ENCODE measurements at places on chromosomes 2 and 18.

- ATAC-seq: no peak
These were observed 242.9 kb upstream of the ID2 start for GRCh38 chr2:8438996-8439395.

- ATAC-seq: no peak
These were observed 27.6 kb downstream of the PAX8 start for GRCh38 chr2:113251118-113251517.

GRCh38 chr2:213157242-213157641 is 5.8 kb upstream of the IKZF2 start:
- ATAC-seq: peak; percentile 96

DNA sequence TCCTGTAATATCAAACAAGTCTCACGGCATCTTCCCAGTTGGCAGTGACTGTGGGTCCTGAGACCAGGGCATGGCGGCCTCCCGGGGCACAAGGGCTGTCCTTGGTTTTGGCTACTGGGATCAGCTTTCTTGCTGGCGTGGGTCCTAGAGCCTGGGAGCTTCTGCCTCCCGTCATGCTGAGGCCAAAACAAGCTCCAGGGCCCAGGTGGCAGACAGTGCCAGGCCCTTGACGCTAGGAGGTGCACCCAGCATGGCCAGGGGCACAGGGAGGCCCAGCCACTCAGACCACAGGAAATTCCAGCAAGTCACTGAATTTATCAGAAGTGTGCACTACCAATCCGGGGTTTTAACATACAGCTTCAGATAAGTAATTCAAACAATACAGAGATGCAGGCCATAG is 184.7 kb downstream of the EIPR1 start:
- ATAC-seq: no peak

GRCh38 chr2:181307203-181307991 is 149.8 kb upstream of the ITGA4 start:
- ATAC-seq: no peak

DNA sequence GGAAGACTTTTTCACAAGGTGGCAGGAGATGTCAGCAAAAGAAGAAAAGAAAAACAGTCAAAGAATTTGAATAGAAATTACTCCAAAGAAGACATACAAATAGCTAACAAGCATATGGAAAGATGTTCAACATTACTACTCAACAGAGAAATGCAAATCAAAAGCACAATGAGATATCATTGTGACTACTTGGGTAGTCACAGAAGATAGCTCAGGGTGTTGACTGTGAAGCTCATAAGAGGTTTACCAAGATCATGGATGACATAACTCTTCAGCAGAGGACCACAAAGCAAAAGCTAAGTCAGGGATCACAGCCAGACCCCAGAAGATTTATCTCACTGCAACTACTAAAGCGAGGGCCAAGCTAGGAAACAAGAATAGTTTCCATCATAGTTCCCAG is 53.0 kb upstream of the TANK start:
- no peak for ATAC-seq

DNA sequence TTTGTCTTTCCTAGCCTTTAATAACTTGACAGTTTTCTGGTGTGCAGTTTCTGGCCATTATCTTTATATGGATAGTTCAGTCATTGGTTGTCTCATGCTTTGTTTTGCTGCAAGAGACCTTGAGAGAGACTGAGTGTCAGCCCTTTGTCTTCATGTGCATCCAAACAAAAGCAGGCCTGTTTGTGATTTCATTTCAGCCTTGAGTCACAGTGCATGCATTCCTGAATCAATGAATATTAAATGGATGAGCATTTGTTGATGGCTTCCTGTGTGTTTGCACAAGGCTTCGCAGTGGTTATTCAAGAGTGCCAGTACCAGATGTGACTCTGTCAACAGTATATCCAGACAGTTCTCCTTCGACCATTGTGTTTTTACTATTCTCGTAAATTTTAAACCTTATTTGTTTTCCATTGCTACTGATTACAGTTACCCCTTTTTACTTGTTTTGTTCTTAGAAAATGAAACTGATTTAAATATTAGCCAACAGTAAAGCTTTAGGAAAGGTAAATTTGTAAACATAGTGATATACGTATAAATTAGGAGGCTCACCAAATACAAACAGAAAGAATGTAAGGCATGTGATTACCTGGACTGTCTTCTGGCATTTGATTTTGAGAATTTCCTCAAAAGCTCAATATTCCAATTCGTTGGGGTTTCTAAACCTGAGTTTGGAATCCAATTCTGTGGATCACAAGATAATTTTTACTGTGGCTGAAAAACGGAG is 319.8 kb downstream of the CTNNA2 start:
- ATAC-seq: no peak

DNA sequence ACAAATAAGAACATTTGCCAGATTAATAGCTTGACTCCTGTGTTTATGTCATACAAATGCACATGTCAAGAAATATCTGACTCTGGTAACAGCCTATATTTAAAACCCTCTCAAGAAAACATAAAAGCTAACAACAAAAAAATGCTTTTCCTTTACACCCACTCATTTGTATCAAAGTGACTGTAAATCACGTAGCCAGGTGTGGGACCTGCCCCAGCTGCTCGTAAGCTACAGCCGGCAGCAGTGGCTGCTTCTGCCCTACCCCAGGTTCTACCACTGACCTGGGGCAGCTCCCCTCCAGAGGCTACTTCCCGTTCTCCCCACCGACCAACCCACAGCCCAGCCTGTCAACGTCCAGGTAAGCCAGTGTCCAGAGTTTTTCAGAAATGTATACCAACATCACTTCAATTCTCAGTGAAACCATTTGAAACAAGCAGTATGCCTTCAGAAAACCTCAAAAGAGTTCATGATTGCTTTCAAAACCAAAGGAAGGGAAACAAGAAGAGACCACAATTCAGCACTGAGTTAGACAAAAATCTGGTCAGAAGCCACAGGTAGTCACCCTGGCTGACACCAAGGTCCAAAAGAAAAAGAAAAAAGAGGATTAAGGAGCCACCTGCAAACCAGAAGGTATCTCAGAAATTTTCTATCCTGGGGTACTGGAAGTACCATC is 40.4 kb downstream of the KIDINS220 start:
- ATAC-seq: no peak

- ATAC-seq: peak; percentile 26
These were observed 132.6 kb downstream of the SEPTIN10 start for GRCh38 chr2:109481196-109481555.

- ATAC-seq: no peak
These were observed 62.8 kb downstream of the DTNA start for GRCh38 chr18:34772887-34773286.

- no peak for ATAC-seq
These were observed 4.0 kb downstream of the HES6 start for GRCh38 chr2:238235856-238236255.

GRCh38 chr18:79964330-79965118 is at the start of gene HSBP1L1:
TSS of gene HSBP1L1 (plus strand) at chr18:79964643. CDS start at chr18:79964736, 93 bp downstream.
- peak; percentile 71 for ATAC-seq

DNA sequence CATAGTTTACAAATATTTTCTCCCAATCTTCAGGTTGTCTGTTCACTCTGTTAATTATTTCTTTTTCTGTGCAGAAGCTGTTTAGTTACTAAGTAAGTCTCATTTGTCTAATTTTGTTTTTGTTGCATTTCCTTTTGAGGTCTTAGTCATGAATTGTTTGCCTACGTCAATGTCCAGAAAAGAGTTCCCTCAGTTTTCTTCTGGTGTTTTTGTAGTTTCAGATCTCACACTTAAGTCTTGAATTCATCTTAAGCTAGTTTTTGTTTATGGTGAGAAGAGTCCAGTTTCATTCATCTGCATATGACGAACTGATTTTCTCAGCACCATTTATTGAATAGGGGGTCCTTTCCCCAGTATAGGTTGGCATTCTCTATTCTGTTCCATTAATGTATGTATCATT is 1252.2 kb upstream of the TMEFF2 start:
- ATAC-seq: no peak

DNA sequence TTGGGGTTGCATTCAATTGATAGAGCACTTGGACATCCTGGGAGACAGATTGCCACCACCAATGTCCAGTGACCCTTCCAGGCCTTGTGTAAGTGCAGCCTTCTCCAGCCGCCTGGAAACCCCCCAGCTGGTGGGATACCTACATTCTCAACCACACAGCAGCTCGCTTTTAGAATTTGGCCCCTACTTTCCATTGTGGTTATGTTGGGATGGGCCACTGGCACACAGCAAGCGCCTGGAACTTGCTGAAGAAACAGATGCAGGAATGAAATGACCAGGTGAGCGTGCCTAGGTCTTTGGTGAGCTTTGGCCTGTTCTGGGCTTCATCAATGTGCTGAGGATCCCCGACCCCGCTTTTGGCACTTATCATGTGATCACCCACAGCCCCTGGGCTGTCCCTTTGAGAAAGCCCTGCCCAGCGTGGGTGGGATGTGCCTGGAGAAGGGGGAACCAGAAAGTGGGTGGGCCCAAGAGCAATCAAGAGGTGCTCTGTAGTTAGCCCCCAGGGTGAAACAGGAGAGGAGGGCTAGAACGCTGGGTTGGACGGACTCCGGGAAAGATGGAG is 16.0 kb upstream of the NTSR2 start:
- no peak for ATAC-seq

DNA sequence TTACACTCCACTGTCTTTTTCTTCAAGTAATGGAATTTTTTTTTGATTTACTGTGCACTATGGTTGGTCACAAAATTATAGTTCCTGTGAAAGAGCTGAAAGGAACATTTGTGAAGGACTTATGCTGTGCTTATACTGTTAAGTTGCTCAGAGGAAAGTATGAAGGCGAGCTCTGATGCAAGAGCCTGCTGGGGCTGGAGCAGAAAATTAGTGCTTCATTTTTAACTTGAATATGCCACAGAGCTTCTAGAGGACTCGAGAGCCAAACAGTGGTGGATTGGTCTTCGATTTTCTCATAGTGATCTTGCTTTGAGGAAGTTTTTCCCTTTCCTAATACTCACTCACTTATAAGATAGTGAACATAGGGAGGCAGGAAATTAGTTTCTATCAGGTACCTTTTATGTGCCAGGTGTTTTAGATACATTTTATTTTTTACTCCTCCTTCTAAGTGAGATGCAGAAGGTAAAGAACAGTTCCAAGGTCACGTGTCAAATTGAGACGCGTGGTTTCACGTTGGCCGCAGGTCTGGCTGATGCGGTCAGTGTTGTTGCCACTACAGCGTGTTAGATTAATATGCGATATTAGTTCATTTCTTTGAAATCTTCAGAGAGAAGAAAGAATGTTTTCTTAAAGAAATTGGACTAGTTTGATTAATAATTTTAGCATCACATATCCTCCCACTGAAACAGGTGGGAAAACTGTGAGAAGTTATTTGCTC is 20.2 kb downstream of the GATA6 start:
- no peak for ATAC-seq

GRCh38 chr2:62309465-62310091 is 113.7 kb downstream of the B3GNT2 start:
- no peak for ATAC-seq

- ATAC-seq: no peak
These were observed 207.3 kb upstream of the APCDD1 start for GRCh38 chr18:10247021-10247741.

DNA sequence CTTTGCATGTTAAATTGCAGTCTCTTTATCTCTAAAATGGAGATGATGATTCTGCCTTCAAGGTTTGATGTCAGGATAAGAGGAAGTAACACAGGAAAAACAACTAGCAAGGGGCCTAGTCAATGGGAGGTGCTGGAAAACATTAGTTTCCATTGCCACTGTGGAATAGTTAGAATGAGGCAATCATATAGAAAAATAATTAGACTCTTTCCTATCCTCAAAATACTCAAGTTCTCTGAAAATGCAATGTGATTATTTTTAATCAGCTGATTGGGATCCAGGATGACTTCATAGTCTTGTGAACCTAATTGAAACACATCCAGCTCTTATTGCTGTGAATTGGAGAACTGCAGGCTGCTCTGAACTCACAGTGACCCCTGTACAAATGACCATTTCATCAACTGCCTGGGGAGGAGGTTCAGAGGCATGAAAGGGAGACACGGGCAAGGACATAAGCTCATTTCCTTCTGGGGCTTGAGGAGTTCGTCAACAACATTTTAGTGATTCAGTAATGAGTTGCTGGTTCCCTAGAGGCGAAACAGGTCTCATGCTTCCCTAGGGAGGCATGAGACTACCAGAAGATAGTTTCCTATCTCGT is 422.5 kb downstream of the LPIN1 start:
- ATAC-seq: peak; percentile 72

DNA sequence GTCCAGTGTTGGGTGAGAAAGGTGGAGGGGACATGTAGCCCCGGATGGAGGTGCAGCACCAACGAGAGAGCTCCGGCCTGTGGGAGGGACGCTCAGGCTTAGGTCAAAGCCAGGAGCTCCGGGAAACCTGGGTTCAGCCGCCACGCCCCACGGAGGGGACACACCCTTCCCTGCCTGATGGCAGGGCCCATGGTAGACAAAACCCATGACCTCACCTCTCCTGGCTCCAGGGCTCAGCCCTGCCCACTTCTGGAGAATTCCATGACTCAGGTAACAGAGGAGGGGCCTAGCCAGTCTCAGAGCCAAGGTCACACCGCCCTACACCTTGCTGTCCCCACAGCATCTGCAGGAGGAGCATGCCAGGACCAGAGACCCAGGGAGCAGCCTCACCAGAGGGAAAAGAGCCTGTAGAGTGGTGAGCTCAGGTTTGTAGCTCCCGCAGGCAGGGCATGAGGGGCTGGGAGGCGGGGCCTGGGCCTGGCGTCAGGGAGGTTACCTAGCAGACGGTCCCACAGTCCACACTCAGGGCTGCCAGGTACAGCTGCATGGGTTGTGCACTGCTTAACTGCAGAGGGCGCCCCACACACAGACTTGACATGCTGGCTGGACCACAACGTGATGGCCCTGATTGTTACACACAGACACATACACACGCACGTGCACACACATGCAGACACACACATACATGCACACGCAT is 70.8 kb upstream of the SMAD7 start:
- ATAC-seq: peak; percentile 35

GRCh38 chr2:230678018-230678417 is 34.6 kb upstream of the CAB39 start:
- no peak for ATAC-seq

DNA sequence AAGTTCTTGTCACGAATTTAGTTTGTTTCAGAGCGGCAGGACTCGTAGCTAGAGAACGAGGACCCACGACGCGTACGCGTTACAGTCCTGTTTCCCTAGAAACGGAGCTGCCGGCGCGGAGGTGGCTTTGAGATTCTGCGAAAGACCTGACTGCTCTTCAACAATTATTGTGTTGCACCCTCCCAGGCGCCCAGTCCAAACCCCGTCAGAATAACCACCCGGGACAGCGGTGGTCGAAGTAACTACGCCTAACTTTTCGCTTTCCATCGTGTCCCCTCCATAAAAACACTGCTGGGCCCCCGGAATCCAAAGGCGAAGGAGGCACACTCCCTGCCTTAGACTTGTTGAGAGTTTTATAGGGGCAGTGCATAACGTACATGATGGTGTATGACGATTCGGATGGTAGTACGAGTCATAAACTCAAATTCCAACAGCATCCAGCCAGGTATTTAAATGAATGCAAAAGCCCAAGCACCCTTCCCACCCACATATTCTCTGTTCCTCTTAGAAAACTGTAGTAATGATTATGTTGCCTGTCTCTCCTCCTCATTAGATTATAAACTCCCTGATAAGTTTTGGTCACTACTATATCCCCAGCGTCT is 651 bp upstream of the STAM2 start:
- ATAC-seq: peak; percentile 71
